ENCODE measurements at places on chromosomes 3 and 15.

DNA sequence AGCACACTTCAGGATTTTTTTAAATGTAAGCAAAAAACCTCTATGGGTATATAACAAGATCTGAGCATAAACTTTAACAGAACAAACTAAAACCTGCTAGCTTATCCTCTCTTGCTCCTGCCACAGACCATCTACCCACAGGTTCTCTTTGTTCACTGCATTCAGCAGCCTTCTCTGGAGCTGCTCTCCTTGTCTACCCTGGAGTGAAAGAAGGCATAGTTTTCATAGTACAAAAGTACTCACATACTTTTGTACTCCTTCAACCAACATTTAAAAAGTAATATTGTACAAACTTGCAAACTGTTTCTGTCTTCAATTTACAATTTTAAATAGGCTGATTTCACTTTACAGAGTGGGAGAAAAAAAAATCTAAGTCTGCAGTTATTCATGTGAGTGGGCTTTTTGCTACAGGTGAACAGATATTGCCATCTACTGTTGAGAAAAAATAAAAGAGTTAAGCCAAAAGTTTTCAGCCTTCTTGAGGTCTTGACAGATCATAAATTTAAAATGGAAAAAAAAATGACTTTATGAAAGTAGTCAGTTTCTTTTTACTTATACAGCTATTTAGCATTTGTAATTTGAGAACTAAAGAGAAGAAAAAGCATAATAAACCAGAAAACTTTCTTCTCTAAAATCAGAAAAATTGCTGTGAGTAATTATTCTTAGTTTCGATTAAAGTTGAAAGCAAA is 20.4 kb downstream of the TERC start:
- DNase-seq, result peak; percentile 57

GRCh38 chr3:146503461-146504202 is 34.3 kb upstream of the PLSCR2 start:
- DNase-seq, result no peak

GRCh38 chr3:23331141-23331935 is 128.2 kb downstream of the UBE2E2 start:
- DNase-seq, result no peak

GRCh38 chr3:17412950-17413530 is 329.4 kb downstream of the TBC1D5 start:
- DNase-seq, result peak; percentile 82

- DNase-seq, result peak; percentile 17
Observed at GRCh38 chr3:85342915-85343314, 384.1 kb downstream of the CADM2 start.

GRCh38 chr15:50183112-50183794 is 1.3 kb downstream of the SLC27A2 start:
- no peak for DNase-seq

DNA sequence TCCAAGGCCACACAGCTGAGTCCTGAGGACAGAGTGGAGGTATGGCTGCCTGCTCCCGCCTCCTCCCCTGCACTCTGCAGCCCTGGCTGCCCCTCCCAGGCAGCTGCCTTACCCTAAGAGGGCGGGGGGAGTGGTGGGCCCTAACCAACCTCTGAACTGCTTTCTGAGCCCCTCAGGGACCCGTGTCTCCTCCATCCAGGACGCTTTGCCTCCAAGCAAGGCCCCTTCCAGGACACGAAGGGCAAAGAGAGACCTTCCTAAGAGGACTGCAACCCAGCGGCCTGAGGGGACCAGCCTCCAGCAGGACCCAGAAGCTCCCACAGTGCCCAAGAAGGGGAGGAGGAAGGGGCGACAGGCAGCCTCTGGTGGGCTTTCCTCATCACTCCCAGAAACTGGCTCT is 7.6 kb downstream of the NEIL1 start:
- no peak for DNase-seq

DNA sequence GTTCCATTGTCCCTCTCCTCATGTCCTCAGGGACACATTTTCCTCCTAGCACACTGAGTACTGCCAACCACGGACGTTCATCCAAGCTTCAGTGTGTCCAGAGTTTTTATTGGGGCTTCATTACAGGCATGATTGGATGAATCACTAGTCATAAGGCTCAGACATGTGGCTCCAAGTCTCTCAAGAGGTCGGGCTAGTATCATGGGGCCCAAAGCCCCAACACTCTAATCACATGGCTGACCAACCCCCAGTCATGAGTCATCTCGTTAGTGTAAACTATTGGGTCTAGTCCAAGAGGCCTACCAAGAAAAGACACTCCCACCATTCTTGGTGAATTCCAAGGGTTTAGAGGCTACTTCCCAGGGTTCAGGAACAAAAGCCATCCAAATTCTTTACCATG is 4.4 kb downstream of the TERC start:
- no peak for DNase-seq

GRCh38 chr3:113211330-113212149 is at the start of gene BOC:
TSS of gene BOC (plus strand) at chr3:113211557. CDS start at chr3:113249803, 38,246 bp downstream.
- DNase-seq, result no peak

DNA sequence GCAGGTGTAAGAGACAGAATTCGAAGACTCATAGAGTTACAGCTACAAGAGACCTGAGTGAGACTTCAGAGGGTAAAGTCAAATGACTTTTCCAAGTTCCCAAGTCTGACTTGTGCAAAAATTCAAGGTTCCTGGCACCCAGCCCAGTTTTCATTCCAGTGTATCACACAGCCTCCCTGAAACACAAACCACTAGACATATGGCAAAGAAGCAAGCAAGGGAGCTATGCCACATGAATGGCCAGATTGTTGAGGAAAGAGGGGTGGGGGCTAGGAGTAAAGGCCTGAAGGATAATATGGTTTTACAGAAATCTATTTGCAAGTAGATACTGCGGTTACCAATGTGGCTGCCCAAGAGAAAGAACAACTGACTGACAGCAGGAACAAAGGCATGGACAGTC is 301.2 kb downstream of the MECOM start:
- DNase-seq, result no peak

GRCh38 chr15:29952225-29952624 is 130.0 kb upstream of the TJP1 start:
- DNase-seq, result no peak

- no peak for DNase-seq
Observed at GRCh38 chr3:7759630-7760029, 742.0 kb upstream of the LMCD1 start.

- DNase-seq, result no peak
Observed at GRCh38 chr3:111194048-111194447, 122.4 kb downstream of the NECTIN3 start.

GRCh38 chr3:124780356-124780755 is 50.1 kb downstream of the UMPS start:
- no peak for DNase-seq

GRCh38 chr3:157261000-157261399 is 101.1 kb upstream of the CCNL1 start:
- DNase-seq, result no peak
